ENCODE measurements at places on chromosomes 3 and 15.
A peak's percentile ranks its signal among the peaks of the same experiment; 100 is the strongest.

- H3K27me3 ChIP-seq: peaks cover 23% of the 10 kb centered on the region
- H3K27ac ChIP-seq: no peak overlapping the region
- no peak for DNase-seq
Measured at GRCh38 chr3:12992629-12993516, 80.4 kb downstream of the IQSEC1 start.

DNA sequence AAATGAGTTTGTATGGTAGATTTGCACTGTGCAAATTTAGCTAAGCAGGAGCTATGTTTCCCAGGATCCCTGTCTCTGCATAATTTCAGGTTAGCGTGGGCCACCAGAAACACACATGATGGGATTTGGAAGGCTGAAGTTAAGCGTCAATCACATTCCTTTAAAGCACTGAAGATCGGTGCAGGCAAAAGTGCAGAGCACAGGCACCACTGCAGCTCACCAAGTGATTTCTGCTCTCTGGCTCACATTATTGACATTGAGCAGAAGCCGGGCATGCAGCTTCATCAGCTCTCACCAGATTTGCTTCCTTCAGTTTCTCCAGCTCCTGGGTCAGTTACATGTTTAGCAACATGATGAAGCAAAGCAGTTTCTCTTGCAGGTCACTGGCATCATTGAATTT lies 256.4 kb upstream of the TGFBR2 start:
- H3K4me1 ChIP-seq: peaks cover 59% of the 10 kb centered on the region
- peak; percentile 21 for DNase-seq
- H3K4me3 ChIP-seq: no peak overlapping the region

GRCh38 chr3:28386049-28386448 lies 37.4 kb upstream of the AZI2 start:
- H3K36me3 ChIP-seq: no peaks in the 10 kb centered on the region
- H3K27me3 ChIP-seq: no peaks in the 10 kb centered on the region
- no peaks in the 10 kb centered on the region for H3K4me1 ChIP-seq
- no peak overlapping the region for H3K4me3 ChIP-seq

DNA sequence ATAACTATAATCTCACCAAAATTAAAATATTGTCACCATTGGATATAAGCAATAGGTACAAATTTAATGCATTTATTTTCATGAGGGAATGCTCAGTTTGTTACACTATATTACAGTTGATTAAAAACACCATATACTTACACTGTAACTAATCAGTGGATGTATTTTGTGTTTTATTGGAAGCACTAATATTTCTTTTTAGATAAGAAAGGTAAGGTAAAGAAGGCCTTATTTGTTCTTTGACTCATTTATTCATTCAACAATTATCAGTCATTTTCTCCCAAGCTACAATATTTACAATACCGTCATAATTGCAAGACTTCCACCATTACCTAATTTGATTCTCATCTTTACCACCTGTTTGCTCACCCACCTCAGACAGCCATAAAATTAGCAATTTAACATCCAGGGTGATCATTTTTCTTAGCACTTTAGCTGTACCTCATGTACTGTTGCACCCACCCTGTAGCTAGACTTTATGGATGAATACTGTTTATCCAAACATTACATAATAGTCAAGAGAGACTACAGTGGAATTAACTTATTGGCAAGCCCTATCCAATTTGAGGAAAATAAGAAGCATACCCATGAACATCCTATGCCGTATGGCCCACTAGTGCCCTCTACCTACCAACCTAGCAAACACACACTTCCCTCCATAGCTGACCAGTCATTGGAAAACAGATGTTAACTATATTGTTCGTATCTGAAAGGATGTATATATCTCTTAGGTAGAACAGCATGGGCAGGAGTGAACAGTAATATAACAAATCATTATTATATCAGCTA lies 229.6 kb downstream of the BBX start:
- H3K4me3 ChIP-seq: no peak overlapping the region
- H3K27ac ChIP-seq: no peak overlapping the region
- H3K36me3 ChIP-seq: no peaks in the 10 kb centered on the region
- H3K27me3 ChIP-seq: no peaks in the 10 kb centered on the region

GRCh38 chr3:164752812-164753211 lies 325.5 kb downstream of the SI start:
- no peaks in the 10 kb centered on the region for H3K4me1 ChIP-seq
- no peaks in the 10 kb centered on the region for H3K27me3 ChIP-seq
- H3K27ac ChIP-seq: no peak overlapping the region
- no peak overlapping the region for H3K4me3 ChIP-seq

- no peak for DNase-seq
- H3K4me3 ChIP-seq: no peak overlapping the region
- no peaks in the 10 kb centered on the region for H3K4me1 ChIP-seq
- H3K36me3 ChIP-seq: no peaks in the 10 kb centered on the region
- no peak overlapping the region for H3K27ac ChIP-seq
Measured at GRCh38 chr3:194856296-194856695, 170.6 kb downstream of the FAM43A start.

- peaks cover 14% of the 10 kb centered on the region for H3K27me3 ChIP-seq
- H3K27ac ChIP-seq: no peak overlapping the region
- H3K4me1 ChIP-seq: no peaks in the 10 kb centered on the region
- H3K4me3 ChIP-seq: no peak overlapping the region
Measured at GRCh38 chr3:124007186-124007585, 15.3 kb upstream of the ROPN1 start.

GRCh38 chr3:114551770-114552526 lies 258.1 kb downstream of the TIGIT start:
- H3K36me3 ChIP-seq: no peaks in the 10 kb centered on the region
- no peaks in the 10 kb centered on the region for H3K27me3 ChIP-seq
- H3K27ac ChIP-seq: peak overlapping the region; percentile 33
- H3K4me3 ChIP-seq: no peak overlapping the region
- peak; percentile 46 for DNase-seq

DNA sequence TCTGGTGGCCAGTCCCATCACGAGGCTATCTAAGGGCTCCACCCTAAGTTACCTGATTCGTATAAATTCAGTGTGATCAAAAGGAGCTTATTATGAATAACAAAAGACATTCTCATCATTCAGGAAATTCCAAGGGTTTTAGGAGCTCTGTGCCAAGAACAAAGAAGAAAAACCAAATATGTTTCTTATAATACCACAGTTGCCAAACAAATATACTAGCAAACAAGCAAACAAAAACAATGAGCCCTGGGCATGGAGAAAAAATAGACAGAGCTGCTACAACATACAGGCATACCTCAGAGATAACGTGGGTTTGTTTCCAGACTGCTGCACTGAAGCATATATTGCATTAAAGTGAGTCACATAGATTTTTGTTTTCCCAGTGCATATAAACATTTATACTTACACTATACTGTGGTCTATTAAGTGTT lies 20.2 kb upstream of the CFAP161 start:
- DNase-seq: peak; percentile 14
- H3K27ac ChIP-seq: no peak overlapping the region
- H3K4me1 ChIP-seq: peaks cover 10% of the 10 kb centered on the region

DNA sequence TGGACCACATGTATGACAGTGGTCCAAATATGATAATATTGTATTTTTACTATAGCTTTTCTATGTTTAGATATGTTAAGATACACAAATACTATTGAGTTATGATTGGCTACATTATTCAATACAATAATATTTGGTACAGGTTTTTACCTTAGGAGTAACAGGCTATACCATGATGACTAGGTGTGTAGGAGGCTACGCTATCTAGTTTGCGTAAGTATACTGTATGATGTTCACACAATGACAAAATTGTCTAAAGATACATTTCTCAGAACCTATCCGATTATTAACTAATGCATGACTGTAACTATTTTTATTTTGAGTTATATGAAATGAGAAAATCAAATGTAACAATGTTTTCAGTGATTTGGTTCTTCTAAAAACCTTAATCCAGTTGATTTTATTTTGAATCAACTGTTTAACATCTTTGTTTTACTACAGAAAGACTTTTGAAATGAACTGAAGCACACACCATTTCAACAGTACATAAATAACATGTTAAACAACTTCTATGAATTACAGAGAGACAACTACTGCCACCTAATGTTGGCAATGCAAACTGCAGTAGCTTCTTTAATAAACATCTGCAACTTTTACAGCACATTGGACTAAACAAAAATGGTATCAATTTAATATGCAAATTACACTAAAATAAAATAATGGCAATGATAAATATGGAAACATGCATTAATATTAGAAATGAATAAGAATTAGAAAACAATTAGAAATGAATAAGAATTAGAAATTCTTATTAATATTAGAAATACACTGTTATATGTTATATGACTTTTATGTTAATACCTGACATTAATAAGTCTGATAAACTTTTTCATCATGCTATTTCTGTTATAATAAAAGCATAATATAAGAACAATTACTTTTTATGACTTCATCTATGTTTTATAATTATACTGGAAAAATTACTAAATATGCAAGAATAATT lies 255.7 kb downstream of the MBNL1 start:
- H3K36me3 ChIP-seq: no peaks in the 10 kb centered on the region
- no peak overlapping the region for H3K4me3 ChIP-seq
- peak; percentile 73 for DNase-seq

DNA sequence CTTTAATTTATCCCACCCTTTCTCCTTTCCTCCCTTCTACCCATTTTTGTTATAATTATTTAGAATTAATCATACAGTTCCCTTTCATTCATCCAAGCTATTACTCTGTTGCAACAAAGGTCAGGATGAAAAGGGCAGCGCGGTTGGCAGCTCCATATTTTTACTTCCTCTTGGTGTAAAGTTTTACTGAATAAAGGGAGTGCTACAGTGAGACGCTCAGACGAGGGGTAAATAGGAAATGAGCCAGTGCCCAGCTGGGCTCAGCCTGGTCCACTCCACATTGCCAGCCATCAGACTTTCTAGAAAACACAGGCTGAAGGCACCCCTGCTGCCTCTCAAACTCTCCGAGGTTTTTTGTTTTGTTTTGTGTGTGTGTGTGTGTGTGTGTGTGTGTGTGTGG lies 21.9 kb upstream of the ZBTB38 start:
- no peaks in the 10 kb centered on the region for H3K36me3 ChIP-seq
- H3K4me1 ChIP-seq: peaks cover 12% of the 10 kb centered on the region
- no peaks in the 10 kb centered on the region for H3K27me3 ChIP-seq
- DNase-seq: peak; percentile 58
- H3K4me3 ChIP-seq: no peak overlapping the region

DNA sequence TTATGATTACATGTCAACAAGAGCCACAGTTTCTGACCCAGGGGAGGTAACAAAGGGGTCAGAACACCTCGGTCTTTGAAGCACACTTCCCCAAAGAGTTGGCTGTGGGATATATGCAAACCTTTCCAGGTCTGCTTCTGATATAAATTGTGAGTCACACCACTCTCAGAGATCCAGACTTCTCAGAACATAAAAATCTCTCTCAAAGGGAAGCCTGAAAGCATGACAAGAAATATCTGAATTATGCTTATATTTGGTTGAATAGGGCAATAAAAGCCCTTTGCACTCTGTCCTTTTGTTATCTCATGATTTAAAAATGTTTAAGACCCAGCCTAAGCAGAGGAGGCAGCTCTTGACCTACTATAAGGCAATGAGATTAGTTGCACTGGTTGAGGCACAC lies 56.8 kb downstream of the MYH15 start:
- H3K4me1 ChIP-seq: peaks cover 4% of the 10 kb centered on the region
- no peaks in the 10 kb centered on the region for H3K27me3 ChIP-seq
- H3K27ac ChIP-seq: no peak overlapping the region
- no peaks in the 10 kb centered on the region for H3K36me3 ChIP-seq
- no peak overlapping the region for H3K4me3 ChIP-seq
- DNase-seq: no peak

DNA sequence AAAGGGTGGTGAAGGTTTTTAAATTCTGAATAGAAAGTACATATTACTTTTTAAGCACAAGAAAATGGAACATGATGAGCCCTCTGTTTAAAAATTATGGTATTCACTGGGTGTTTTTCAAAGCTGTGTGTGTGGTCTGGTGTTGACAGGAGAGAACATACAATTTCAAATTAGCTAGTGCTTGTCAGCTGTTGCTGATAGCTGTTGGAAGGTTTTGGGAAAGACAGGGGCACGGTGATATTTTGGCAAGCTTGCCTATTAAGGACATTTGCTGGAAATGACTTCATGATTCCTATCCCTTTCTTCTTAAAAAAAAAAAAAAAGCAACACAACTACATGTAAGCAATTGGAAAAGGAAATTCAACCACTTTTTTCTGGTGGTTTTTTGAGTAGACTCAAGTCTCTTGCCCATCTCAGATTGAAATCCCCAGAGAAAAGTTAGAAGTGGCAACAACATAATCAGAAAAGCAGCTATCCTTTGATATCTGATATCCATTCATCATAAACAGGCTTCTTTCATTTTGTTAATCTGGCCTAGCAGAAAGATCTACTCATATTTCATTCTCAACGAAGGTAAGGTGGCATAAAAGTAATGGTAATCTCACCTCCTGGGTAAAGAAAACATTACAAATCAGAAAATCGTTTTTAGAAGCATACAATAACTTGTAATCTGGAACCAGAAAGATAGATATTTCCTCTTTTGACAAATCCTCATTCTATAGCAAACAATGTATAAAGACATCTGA lies 130.0 kb downstream of the RBMS3 start:
- no peaks in the 10 kb centered on the region for H3K27me3 ChIP-seq
- H3K36me3 ChIP-seq: no peaks in the 10 kb centered on the region
- peaks cover 4% of the 10 kb centered on the region for H3K4me1 ChIP-seq
- DNase-seq: no peak
- H3K27ac ChIP-seq: no peak overlapping the region

DNA sequence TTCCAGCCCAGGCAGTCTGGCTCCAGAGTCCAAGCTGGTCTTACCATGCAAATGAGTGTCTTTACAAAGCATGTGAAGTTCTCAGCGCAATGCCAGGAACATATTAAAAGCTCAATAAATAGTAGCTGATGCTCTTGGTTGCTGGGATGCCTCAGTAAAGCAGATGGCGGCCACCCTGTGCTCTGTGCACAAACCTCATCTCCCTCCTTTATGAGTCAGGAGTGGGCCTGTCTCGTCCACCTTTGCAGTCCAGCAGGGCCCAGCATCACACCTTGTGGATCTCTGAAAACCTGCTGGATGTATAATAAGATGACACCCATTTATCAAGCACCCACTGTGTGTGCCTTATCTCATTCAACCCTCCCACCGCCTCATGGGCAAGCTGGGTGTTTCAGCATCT lies 42.7 kb downstream of the FAM174B start:
- no peak for DNase-seq
- no peak overlapping the region for H3K27ac ChIP-seq
- H3K4me3 ChIP-seq: no peak overlapping the region
- no peaks in the 10 kb centered on the region for H3K27me3 ChIP-seq

- no peak overlapping the region for H3K4me3 ChIP-seq
- H3K27me3 ChIP-seq: no peaks in the 10 kb centered on the region
- no peaks in the 10 kb centered on the region for H3K4me1 ChIP-seq
- H3K36me3 ChIP-seq: no peaks in the 10 kb centered on the region
Measured at GRCh38 chr3:47250309-47251060, 32.1 kb downstream of the KIF9 start.

GRCh38 chr3:53806182-53807116 lies 39.8 kb downstream of the CHDH start:
- DNase-seq: no peak
- no peaks in the 10 kb centered on the region for H3K4me1 ChIP-seq
- H3K4me3 ChIP-seq: no peak overlapping the region
- no peaks in the 10 kb centered on the region for H3K36me3 ChIP-seq

GRCh38 chr3:100865442-100865841 lies 127.8 kb downstream of the ABI3BP start:
- H3K36me3 ChIP-seq: no peaks in the 10 kb centered on the region
- H3K27me3 ChIP-seq: no peaks in the 10 kb centered on the region
- peak; percentile 26 for DNase-seq
- no peak overlapping the region for H3K27ac ChIP-seq
- H3K4me3 ChIP-seq: no peak overlapping the region
